ENCODE measurements at places on chromosomes 12 and 14.

DNA sequence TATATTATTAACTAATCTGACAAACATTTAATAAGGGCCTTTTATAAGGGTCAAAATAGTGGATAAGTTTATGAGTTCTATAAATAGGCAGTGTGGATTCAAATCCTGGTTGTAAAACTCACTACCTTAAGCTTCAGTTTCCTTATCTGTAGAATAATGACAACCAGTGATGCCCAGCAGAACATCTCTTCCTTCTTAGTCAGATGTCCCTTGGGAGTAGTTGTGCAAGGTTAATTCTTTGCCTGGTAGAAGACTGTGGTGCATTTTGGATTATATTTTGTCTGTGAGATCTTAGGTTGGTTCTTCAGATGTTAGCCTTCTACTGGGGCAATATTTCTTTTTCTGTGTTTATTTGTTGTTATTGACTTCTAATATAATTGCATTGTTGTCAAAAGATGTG is 59.5 kb downstream of the ARID2 start:
- DNase-seq, result no peak

DNA sequence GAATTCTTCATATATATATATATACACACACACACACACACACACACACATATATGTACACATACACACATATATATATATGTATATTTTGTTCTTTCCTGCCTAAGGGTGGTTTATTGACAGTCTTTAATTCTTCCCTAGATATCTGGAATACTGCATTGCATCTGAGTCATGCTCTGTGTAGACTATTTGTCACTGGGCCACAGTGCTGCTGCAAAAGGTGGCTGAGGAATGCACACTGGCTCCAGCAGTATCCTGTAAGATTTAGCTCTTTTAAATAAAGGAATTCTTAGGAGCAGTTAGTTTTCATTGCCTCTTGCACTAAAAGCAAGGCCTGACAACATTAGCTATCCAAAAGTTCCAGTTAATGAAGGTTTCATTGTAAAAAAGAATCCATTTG is 200.9 kb downstream of the APAF1 start:
- no peak for DNase-seq

DNA sequence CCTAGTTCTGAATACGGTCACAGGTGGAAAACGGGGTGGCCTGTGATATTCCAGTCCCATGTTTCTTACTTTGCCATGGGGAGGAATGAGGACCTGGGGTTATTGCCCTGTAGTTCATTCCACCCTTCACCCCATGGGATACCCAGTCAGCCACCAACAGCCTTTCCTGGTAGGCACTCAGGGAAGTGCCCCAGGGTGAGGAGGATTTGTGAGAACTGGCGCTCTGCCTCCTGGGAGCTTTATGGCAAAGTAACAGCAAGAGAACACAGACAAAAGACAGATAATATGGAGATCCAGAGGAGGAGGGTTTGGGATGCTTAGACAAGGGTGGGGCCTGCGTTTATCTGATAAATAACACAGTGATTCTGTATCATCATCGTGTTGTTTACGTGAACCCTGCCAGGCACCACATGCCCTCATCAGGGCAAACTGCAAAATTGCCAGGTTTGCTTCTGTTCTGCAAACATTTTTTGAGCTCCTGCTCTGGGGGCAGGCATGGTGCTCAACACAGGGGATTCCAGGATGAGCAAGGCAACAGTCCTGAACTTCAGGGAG is 223.5 kb downstream of the SLC41A2 start:
- DNase-seq, result no peak

DNA sequence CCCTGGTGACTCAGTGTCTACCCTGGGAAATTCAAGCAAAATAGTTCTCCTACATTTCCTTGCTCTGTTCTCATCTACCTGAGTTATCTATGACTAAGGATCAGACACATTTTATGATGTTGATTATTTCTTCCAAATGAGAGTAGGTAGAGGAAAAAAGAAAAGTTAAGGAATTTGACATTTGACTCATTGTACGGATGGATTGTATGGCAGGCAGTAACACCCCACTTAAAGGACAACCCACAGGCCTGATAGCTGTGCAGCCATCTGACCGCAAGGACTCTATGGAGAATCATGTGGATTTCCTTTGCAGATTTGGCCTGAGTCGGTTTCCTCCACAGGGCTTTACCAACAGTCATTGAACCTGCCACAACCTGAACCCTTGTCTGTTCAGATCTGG is 540.3 kb downstream of the BCL11B start:
- DNase-seq, result no peak

DNA sequence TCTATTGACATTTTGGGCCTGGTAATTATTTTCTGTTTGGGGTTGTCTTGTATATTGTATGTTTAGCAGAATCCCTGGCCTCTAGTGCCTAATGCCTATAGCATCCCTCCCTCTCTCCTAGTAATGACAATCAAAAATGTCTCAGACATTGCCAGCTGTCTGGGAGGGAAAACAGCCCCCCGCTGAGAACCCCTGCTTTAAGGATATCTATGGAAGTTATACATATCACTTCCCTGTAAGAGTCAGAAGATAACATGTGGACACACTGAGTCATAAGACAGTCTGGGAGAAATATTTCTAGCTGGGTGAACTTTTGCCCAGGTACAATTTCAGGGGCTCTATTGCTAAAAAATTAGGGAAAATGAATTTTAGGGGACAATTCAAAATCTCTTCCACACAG is 255.0 kb downstream of the PAWR start:
- DNase-seq, result no peak
